ENCODE measurements at places on chromosomes 3 and 15. TPM values are rescaled to one million over a fixed set of nuclear protein-coding genes. Genes with fewer than 3 reads are reported as not detected.

DNA sequence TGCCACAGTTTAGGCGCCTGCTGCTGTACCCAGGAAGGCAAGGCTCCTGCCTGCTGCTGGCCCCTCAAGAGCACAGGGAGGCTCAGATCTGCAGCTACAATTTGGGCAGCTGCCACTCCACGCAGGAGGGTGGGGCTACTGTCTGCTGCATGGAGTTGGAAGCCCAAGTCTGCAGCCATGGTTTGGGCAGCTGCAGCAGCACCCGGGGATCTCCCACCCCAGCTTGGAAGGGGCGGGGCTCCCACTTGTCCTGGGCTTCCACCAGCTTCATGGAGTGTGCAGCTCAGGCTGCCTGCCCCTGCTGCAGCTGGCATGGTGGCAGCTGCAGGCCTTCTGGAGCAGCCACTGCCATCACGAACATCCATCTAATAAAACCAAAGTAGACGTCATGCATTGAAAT, 512.9 kb downstream of the PYDC2 start:
- no peak for DNase-seq
- H3K4me1 ChIP-seq, result no peaks in the 10 kb centered on the region

- DNase-seq, result no peak
- no peaks in the 10 kb centered on the region for H3K36me3 ChIP-seq
- peaks cover 4% of the 10 kb centered on the region for H3K4me1 ChIP-seq
- H3K4me3 ChIP-seq, result no peak overlapping the region
- H3K27ac ChIP-seq, result no peak overlapping the region
Measured at GRCh38 chr3:156290924-156291271, 170.5 kb downstream of the KCNAB1 start.

GRCh38 chr3:74129056-74129455, 485.4 kb downstream of the CNTN3 start:
- no peak for DNase-seq
- H3K27me3 ChIP-seq, result no peaks in the 10 kb centered on the region
- no peak overlapping the region for H3K4me3 ChIP-seq
- H3K4me1 ChIP-seq, result peaks cover 2% of the 10 kb centered on the region
- no peaks in the 10 kb centered on the region for H3K36me3 ChIP-seq

DNA sequence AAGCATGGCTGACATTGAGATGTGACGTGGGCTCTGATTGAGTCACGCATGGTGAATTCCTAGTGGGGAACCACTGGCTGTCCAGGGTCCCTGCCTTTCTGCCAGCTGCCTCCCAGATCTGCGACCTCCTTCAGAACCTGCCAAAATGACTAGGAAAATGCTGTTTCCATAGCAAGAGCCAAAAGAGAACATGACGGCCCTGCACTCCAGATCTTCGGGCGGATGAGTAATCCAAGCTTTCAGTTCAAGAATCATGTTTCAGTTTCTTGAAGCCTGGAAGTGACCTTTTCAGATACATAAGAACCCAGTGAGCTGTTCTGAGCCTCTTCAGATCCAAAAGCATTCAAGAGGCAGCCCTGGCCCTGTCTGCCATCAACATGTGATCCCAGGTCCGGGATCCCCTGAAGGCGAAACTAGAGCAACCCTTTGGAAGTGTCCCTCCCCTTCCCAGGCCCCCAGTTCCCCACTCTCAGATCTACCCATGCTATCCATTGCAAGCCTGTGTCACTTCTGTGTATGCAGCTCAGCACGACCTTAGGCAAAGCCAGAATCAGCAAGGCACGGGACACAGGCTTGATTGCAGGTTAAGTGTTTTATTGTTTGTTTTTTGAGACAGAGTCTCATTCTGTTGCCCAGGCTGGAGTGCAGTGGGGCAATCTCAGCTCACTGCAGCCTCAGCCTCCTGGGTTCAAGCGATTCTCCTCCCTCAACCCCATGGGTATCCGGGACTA, 19.7 kb downstream of the ANKRD63 start:
- no peak overlapping the region for H3K4me3 ChIP-seq
- H3K4me1 ChIP-seq, result peaks cover 11% of the 10 kb centered on the region
- DNase-seq, result peak; percentile 20
- peak overlapping the region; percentile 53 for H3K27ac ChIP-seq
- H3K27me3 ChIP-seq, result no peaks in the 10 kb centered on the region
- H3K36me3 ChIP-seq, result no peaks in the 10 kb centered on the region

DNA sequence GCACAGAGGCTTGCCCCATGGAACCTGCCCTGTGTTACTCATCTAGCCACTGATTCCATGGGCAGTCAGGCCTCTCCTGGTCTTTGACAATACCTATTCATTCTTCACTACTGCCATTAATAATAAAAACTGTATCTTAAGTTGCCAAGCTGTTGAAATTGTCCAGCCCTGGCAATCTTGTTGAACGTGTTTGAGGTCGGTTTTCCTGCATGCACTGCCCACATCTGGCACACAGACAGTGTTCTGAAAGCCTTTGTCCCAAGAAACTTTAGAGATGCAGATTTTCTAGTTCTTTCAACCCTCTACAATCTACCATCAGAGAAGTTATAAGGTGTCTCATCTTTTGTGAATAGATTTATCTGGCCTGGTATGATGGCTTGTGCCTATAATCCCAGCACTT, 567.2 kb upstream of the NECTIN3 start:
- no peaks in the 10 kb centered on the region for H3K4me1 ChIP-seq
- H3K27me3 ChIP-seq, result no peaks in the 10 kb centered on the region
- no peak for DNase-seq

DNA sequence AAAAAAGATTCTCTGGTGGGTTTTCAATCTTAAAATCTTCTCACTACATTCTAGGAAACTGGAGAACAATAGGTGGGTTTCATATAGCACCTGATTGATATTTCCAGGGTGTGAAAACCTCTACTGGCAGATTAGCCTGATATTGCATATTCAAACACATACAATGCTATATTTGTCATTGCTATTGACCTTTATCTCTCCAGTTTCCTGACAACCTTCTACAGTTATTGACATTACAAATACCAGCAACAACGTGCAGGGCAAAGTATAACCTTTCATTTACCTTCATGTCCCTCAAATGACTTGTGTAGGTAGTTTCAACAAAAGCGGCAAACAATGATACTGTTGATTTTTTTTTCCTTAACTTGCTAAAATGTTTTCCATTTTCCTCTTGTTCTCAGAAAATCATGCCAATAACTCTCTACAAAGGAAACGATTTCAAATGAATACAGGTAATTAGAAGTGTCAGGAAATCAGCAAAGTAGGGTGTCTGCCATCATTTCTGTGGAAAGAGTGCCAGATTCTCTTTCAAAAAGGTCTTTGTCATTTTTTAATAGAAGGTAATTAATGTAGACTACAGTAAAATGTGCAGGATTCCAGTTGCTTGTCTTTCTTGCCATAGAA, 72.6 kb upstream of the CDIN1 start:
- no peaks in the 10 kb centered on the region for H3K4me1 ChIP-seq
- H3K4me3 ChIP-seq, result no peak overlapping the region
- H3K27me3 ChIP-seq, result no peaks in the 10 kb centered on the region
- DNase-seq, result no peak
- no peaks in the 10 kb centered on the region for H3K36me3 ChIP-seq

DNA sequence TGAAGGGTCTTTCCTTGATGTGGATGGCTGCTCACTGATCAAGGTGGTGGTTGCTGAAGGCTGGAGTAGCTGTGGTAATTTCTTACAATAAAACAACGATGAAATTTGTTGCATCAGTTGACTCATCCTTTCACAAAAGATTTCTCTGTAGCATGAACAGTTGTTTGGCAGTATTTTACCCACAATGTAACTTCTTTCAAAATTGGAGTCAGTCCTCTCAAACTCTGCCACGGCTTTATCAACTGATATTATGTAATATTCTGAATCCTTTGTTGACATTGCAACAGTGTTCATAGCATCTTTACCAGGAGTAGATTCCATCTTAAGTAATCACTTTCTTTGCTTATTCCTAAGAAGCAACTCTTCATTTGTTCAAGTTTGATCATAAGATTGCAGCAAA, 252.6 kb downstream of the UBE2E2 start:
- peaks cover 6% of the 10 kb centered on the region for H3K4me1 ChIP-seq
- no peak overlapping the region for H3K4me3 ChIP-seq
- DNase-seq, result no peak
- no peaks in the 10 kb centered on the region for H3K27me3 ChIP-seq

Gene PRR23C
- not detected for total RNA-seq

Gene HRH1
- 9.6 TPM for total RNA-seq

Gene GRK7
- total RNA-seq, result not detected

Gene ARHGAP11A
- 1.5 TPM for total RNA-seq

Gene AHSG
- total RNA-seq, result 1.7 TPM

Gene CHRNB4
- total RNA-seq, result not detected

Gene ERICH6
- 1.3 TPM for total RNA-seq

Gene SLC6A11
- not detected for total RNA-seq
